ENCODE measurements at places on chromosomes 3 and 15.

DNA sequence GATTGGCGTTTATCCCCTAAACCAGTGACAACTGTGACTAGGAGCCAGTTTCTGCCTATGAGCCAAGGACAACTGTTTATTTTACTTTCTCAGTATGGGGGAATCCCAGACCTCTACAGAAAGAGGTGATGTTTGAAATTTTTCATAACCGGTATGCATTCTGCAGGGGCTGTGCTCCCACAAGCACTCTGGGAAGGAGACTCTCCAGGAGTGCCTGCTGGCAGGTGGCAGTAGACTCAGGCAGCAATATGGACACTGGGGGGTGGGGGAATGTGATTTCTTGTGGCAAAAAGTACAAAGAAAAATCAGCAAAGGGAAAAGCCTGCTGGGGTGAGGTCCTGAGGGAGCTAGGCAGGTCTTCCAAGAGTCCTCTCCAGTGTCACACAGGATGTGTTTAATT, 5.9 kb downstream of the TGM4 start:
- no peak for DNase-seq

DNA sequence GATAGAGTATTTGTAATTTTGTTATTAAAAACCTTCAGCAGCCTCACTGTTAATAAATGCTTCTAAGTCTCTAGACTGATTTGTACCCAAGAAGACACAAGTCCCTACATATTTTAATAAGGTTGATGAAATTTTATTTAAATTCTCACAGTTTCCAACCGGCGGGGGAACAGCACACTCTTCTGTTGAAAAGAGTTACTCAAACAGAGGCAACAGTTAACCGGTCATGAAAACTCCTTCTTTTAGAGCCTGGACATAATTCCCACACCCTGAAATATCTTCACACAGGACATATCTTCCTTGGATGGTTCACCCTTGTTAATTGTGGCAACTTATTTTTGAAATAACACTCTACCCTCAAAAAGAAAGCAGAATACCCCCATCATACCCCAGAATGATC, 278.8 kb downstream of the FOXP1 start:
- DNase-seq, result no peak

DNA sequence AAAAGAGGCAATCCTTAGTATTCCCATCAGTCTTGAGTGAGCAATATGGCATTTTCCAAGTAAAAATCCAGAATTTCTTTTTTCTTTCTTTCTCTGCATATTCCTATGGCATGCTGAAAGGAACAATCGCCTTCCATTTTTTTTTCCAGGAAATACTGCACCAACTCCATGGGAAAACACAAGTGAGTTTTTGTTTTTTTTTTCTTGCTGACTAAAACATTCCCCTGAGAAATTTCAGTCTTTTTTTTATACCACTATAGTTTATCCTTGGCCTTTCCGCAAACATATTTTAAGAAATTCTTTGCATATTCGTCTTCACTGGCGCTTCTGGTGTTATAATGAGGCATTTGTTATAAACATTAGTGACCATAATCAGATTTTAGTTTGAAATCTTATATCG, 429.6 kb upstream of the MDFIC2 start:
- DNase-seq, result no peak

GRCh38 chr15:30953731-30954378, 37.6 kb downstream of the MTMR10 start:
- no peak for DNase-seq

DNA sequence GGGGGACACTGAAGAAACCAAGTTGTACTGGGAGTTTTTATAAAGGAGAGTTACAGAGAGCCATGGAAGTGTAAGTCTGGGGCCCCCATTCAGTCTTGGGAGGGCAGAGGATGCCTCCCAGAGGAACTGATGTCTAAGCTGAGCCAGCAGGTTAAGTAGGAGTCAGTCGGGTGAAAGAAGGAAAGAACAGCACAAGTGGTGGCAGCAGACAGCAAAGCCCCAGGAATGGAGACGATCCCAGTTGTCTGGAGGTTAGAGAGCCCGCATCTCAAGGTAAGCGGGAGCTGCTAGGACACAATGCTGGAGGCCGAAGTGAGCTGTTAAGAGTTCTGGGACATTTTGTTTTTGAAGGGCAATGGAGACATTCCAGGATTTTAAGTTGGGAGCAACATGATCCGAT, 88.8 kb downstream of the TAMM41 start:
- no peak for DNase-seq

DNA sequence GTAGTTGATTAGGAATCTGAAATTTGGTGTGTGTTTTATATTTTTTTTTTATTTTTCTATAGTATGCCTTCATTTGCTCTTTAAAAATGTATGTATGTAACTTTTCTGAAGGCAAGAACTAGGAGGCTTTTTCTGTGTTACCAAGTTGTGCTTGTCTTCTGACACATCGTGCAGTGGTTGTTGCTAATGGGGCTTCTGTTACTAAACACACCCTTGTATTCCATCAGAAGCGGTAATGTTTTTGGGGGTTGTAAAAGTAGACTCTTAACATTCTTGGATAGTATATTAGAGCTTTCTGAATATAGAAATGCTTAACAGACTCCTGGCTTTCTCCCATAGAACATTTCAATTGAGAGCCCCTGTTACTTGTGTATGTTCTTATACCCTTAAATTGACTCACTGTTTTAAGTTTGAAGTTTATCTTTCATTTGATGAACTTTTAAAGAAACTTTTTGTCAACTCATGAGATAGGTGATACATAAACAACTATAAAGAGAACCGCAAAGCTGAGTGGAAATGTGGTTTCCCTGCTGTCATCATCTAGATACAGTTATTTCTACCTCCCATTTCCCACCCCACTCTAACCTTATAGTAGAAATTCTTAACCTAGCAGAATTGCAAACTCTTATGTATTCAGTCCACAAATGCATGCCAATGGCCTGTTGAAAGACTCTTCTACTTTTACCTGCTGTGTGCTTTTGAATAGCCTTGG, 2.5 kb downstream of the TIPARP start:
- DNase-seq, result peak; percentile 64

DNA sequence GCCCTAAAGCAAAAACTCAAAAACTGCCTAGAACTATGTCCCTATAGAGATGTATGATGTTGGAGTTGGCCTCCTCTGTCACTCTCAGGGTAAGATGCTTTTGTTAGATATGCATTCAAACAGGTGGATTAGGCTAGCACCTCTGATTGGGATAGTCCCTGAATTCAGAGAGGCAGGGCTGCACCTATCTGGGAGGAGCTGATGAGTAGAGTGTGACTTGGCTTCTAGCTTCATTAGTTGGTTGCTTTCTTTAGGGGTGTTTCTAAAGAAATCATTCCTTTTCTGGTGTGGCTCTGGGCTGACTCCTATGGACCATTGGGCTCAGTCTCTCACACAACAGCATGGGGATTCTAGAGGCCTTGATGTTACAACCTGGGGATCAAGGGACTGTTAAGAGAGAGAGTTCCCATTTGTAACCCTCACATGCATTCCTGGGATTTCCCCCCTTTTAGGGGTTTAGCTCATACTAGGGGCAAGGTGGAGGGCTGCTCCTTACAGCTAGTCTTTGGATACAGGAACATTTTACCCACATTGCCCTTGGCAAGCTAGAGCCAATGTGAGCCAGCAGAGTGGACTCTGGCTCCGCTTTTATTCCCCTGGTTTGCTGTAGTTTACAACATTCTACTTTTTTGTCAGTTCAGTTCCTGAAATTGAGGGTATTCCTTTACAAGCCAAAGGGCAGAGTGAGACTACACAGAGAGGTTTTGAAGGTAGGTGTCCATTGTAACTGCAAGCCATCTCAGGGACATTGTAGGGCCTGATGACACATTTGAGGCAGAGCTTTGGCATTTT, 7.5 kb downstream of the ZNF592 start:
- DNase-seq, result no peak

- no peak for DNase-seq
These were observed 215.1 kb upstream of the UBE2E1 start for GRCh38 chr3:23590424-23591273.

GRCh38 chr15:34514251-34514670, 69.2 kb downstream of the GOLGA8B start:
- no peak for DNase-seq

DNA sequence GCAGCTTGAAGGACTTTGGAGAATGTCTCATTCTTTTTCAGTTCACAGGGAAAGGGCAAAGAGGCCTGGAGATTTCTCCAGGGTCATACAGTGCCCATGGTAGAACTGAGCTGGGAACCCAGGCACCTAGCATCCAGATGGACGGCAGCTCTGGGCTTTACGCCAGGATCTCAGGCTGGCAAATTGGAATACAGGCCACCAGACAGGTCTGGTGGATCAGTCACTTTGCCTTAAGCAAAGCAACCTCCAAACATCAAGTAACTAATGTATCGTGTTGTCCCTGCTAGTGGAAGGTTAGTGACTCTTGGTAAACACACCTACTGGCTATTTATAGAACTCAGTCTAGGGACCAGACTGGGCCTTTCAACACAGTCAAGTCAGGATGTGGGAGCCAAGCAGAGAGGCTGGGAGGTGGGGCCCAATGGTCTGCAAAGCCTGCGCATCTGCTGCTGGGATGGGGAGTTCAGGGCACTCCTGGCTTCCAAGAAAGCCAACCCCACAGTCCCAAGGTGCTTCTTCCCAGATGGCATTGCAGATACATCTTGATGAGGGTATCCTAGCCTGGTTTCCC, 30.2 kb downstream of the RPLP1 start:
- no peak for DNase-seq

GRCh38 chr3:119222391-119222790, 18.3 kb downstream of the B4GALT4 start:
- DNase-seq, result no peak

DNA sequence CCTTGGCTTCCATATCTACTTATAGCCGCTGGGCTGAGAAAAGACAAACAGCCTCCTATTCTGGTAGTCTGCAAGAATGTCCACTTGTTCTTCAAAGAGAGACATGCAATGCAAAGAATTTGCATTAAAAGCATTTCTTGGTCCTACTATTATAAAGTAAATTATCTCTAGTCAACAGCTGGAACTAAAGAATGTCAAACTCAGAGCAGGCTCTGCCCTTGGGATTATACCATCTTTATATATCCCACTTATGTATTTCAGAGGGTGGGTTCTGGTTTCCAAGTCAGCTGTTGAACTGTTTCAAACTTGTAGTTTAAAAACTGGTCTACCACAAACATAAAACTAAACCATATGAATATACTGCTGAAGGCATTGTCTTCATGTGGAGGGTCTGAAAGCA, 7.0 kb upstream of the ACTC1 start:
- DNase-seq, result no peak

DNA sequence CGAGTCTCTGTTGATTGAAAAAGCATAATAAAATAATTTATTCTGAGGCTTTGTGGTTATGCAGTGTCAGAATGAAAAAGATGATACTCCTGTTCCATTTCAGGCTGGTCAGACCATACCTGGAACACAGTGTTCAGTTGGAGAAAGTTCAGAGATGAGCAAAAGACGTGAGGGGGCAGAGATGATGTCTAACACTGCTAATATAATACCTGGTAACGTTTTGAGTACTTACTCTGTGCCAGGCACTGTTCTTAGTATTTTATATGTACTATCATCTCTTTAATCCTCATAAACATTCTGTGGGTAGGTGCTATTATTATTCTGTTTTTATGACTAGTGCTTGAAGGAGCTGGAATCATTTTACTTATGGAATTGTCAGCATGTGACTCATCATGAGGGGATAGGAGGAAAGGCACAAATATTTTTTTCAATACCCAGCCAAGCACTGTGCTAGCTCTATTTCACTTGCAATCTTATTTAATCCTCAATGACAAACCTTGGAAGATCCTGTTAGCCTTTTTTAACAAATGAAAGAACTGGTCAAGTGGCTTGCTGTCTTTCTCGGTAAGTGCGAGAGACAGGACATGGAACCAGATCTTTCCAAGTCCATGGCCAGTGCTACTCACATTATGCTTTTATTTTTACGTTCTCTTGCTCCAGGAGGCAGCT, 31.8 kb downstream of the IQGAP1 start:
- no peak for DNase-seq

- DNase-seq, result no peak
These were observed 170.8 kb downstream of the MOBP start for GRCh38 chr3:39638301-39638700.

DNA sequence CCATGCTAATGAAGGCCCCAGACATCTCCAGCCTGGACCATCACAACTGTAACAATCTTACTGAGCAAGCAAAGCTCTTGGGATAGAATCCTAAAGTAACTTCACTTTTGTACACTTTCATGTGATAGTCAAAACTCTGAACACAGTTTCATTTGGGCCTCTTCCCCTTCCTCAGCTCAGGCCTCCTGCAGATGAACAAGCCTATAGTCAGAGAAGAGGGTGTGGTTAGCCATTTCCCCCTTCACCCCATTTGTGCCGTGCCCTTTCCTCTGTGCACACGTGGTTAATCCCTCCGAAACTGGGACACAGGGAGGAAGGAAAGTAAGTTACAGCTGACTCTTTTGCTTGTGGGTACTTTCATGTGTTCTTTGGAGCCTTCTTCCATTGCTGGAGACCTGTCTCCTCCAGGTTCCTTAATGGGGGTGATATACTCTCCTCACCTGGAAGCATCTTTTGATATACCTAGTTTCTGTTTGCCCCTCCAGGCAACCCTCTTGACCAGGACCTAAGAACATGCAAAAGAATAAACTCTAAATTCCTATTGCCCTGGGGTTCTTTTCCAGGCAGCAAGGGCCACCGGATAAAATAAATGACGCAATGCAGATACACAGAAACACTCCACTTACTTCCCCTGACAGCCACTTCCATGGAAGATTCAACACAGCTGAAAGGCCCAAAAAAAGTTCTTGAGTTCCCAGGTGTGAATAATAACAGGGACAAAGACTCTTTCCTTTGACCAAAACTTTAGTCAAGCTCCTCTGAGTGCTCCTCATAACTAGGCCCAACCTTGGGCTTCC, 29.6 kb upstream of the CSTA start:
- no peak for DNase-seq

DNA sequence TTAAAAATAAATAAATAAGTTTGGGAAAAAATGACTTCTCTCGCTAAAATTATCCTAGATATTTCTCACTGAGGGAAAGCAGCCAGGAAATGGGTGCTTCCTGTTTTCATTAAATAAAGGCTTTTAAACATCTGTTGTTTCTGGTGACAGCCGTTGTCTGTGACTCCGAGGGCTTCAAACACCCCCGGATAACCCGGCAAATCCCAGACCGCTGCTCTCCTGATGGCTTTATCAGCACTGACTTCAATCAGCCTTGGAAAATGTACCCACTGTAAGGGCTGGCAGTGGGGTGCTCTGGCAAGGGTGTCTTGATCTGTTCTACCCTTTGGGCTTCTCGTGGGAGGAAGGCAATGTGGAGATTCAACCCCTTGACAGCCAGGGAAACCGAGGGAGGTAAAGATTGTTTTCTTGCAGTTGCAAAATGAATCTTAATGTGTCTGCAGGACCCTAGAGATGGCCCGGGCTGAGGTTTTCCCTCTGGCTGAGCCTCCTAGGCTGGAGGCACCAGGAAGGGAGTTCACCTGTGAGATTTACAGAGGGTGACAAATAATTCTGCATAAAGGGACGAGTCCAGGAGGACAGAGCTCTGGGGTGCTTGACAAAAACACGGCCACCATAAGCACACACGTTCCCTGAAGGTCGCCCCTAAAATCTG, 33.6 kb upstream of the SEC13 start:
- no peak for DNase-seq

Measured in stimulated activated naive CD4-positive, alpha-beta T cell (primary cell).